Posterior vena cava (tissue), 2 donors: ENCODE measurements at places on chromosomes 1 and 21.

DNA sequence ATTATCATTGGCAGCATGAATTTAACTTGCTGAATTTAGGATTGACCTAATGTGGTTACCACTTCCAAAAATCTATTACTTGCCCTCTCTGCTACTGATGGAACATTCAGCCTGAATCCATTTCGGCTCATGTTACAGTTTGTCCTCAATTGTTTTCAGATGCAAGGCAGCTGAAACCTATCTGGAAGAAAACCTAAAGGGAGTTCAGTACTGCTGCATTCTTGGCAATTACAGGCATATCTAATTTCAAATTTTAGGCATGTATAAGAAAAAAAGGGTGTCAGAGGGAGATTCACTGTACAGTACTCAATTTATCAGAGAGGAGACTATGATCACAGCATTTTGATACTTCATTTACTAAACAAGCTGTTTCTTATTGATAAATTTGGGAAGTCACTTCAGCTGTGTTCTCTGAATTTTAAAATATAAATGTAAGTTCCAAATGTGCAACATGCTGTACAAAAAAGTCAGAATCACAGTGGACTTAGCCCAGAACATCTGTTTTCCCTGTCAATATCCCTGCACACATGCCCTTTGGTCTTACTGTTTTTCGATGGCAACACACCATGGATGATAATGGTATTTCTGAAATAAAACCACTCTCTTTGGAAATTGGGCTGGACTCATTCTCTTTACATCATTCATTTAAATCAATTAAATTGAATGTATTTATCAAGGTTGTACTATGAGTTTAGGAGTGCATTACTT is 651.6 kb upstream of the ADGRL4 start:
- no peak for DNase-seq

- no peak for DNase-seq
Measured at GRCh38 chr1:41849211-41849759, 69.4 kb downstream of the HIVEP3 start.

GRCh38 chr1:99252630-99253029 is 11.7 kb upstream of the PLPPR4 start:
- no peak for DNase-seq

DNA sequence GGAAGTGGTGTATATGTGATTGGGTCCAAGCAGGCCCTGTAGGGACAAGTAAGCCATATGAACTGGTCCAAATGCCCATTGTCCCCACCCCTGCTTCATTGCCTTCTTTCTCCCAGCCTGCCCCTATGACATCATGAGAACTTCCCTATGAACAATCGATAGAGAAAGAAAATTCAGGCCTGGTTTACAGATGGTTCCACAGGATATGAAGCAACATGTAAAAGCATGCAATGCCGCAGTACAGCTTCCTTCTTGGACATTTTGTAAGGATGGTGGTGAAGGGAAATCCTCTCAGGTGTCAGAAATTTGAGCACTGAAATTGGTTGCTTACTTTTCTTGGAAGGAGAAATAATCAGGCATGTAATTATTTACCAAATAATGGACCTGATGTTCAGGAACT is 581.7 kb downstream of the MRPL39 start:
- DNase-seq, result no peak

- DNase-seq, result no peak
Measured at GRCh38 chr1:87478231-87478630, 149.6 kb downstream of the LMO4 start.

GRCh38 chr1:5640845-5641244 is 351.4 kb downstream of the NPHP4 start:
- DNase-seq, result no peak

GRCh38 chr1:231926340-231926739 is 299.8 kb downstream of the DISC1 start:
- DNase-seq, result no peak

DNA sequence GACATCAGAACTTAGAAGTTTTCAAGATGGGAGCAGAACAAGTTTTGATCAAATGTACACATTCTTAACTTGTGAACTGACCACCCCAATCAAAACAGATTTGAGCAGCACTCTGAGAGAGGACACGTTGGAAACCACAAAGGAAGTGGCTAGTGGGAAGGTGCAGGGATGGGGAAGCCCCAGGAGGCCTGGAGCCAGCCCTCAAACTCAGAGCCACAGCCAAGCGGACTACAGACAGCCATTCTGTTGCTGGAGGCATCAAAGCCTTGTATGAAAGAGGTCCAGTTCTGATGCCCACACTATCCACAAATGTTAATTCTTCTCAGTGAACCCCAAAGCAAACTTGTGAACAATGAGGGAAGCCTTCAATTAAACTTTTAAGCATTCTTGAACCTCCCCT is 143.6 kb upstream of the RAB4A start:
- DNase-seq, result no peak

DNA sequence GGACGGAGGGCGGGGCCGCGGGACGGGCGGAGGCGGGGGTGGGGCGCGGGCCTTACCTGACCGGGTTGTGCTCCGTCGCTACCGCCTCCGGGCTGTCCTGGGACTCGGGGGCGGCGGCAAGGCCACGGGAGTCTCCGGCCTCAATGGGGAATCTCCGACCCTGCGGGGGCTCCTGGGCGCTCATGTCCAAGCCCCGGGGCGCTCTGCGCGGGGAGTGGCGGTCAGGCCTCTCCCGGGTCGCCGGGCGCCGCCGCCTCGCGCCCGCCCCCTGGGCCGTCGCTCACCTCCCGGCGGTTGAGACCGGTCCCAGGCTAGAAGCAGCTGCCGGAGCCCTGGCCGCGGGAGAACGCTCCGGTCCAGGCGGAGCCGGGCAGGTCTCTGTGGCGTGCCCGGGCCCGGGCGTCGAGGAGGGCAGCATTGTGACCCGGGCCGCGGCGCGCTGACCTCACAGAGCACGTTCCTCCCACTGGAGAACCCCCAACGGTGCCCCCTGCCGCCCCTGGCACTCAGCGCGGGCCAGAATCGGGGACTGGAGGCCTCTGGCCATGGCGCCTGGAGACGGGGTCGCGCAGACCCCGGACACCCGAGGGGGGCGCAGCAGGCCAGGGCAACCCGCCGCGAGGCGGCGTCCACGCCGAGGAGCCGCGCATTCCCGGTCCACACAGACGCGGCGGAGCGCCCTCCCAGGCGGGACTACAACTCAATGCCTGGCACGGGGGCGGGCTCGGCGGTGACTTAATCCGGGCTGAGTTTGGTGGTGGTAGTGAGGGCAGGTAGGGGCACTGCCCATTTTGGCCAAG is 411 bp downstream of the FAM229A start:
- DNase-seq, result peak; percentile 85

GRCh38 chr1:230167419-230167852 is 100.4 kb downstream of the GALNT2 start:
- DNase-seq, result no peak

- peak; percentile 84 for DNase-seq
Measured at GRCh38 chr1:2206813-2207487, 12.4 kb upstream of the FAAP20 start.

- DNase-seq, result peak; percentile 86
Measured at GRCh38 chr1:167221738-167222610, 1.3 kb downstream of the POU2F1 start.

- DNase-seq, result no peak
Measured at GRCh38 chr1:86085741-86086409, 70.7 kb downstream of the COL24A1 start.

DNA sequence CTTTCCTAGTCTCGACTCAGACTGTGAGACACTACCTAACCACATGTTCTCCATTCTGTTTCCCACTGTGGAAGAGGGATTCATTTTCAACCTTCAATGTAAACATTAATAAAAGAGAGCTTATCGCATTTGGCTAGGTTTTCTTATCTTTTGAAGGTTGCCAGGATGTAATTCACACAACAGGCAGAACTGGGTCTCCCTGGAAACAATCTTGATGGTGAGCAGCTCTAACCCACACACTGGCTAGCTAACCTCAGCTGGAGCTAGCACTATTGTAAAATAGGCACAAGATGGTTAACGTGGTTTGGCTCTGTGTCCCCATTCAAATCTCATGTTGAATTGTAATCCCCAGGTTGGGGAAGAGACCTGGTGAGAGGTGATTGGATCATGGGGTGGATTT is 75.1 kb downstream of the ZSCAN20 start:
- DNase-seq, result no peak

- no peak for DNase-seq
Measured at GRCh38 chr1:12129624-12130023, 37.2 kb upstream of the TNFRSF1B start.

- DNase-seq, result no peak
Measured at GRCh38 chr1:34130306-34130705, 34.7 kb downstream of the CSMD2 start.

DNA sequence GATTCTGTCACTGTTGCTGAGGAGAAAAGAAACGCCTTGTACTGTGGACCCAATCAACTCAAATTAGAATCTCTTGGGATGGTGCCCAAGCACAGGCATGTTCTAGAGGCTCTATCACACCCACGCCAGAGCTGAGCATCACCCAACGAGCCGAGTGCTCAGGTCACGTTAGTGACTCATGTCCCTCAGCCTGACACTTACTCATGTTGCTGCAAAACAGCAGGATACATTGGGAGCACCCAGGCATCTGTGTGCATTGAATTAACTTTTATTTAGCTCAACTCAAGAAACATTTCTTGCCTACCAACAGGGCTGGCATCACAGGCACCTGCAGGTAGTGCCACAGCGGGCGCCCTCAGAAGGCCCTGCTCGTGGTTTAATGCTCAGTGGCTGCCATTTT is 149.8 kb downstream of the ETS2 start:
- peak; percentile 54 for DNase-seq

DNA sequence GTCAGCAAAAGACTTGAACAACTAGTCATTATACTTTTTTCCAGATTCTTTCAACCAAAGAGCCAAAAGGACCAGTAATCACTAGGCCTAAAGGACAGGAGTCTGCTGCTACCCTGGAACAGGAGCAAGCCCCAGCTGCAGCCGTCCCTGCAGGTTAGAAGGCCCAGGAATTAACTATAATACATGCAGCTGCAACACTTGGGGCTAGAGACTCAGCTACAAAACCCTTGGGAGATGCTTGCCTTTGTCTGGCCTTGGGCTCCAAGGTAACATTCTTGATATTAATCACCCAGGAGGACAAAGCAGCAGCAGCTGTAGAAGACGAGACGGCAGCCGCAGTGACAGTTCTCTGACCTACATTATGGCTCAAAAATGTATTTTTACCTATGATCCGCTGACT is 841.2 kb upstream of the ADGRL4 start:
- no peak for DNase-seq

GRCh38 chr1:82515650-82516049 is 714.9 kb downstream of the ADGRL2 start:
- DNase-seq, result no peak

GRCh38 chr1:159084152-159084551 is 7.6 kb upstream of the AIM2 start:
- no peak for DNase-seq

DNA sequence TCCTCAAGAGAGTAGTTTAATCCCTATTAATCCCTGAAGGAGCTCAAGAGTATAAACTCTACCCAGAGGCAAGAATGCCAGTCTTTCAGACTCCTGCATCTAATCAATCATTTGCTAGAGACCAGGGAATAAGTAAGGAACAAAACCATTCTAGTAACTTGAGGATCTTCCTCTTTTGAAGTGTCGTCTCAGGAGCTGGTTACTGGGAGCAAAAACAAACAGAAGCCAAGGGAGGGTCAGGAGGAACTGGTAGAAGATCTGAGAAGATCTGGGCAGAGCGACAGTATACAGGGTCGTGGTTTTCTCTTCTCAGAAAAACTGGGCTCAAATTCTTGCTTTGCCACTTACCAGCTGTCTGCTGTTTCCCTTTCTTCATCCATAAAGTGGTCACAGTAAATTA is 69.3 kb downstream of the RPS6KA1 start:
- DNase-seq, result no peak

GRCh38 chr21:38289705-38290485 is 33.1 kb downstream of the KCNJ15 start:
- no peak for DNase-seq

- DNase-seq, result peak; percentile 83
Measured at GRCh38 chr21:36149788-36150711, 6.6 kb upstream of the DOP1B start.

DNA sequence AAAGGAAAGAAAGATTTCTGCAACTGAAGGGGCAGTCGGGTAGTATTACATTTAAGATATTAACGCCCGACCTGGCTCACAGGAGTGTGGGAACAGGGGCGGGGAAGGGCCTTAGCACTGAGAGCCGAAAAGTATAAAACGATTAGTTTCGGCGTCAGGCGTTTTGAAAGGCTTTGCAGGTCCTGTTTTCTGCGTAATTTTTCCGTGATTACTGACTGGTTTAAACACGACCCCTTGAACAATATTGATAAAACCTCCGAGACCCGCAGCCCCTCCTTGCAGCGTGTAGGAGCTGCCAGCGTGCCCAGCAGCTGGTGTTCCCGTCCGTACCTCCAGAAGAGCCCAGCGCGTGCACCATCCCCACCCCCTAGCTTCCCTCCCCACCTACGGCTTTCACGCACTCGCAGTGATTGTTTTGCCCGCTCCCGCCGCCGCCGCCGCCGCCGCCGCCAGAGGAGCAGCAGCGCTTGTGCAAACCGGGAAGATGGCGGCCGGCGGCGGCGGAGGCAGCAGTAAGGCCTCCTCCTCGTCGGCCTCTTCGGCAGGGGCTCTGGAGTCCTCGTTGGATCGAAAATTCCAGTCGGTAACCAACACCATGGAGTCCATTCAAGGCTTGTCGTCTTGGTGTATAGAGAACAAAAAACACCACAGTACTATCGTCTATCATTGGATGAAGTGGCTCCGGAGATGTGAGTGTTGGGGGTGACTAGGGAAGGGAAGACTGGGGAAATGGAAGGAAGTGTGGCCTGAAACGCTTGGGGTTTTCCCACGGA is 470 bp downstream of the RPRD2 start:
- DNase-seq, result peak; percentile 93

- DNase-seq, result peak; percentile 53
Measured at GRCh38 chr1:9118186-9118585, 10.7 kb downstream of the GPR157 start.
